T-helper 2 cell (primary cell): ENCODE measurements at places on chromosomes 11 and 22.

DNA sequence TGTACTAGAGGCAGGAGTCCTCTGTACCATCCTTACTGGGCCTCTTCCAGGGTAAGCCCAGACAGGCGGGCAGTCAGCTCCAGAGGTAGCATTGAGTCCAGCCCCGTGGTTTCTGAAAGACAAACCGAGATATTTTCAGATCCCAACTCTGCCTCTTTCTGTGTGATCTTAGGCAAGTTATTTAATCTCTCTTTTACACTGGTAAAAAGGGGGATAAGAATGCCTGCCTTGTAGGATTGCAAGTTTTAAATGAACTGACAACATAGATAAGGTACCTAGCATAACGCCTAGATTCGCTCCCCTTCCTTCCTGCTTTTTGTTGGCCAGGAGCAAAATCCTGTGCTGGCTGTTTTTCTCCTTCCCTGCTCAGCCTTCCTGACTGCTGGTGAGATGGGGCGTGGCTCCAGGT, 56.4 kb upstream of the NNMT start:
- no peak for DNase-seq

DNA sequence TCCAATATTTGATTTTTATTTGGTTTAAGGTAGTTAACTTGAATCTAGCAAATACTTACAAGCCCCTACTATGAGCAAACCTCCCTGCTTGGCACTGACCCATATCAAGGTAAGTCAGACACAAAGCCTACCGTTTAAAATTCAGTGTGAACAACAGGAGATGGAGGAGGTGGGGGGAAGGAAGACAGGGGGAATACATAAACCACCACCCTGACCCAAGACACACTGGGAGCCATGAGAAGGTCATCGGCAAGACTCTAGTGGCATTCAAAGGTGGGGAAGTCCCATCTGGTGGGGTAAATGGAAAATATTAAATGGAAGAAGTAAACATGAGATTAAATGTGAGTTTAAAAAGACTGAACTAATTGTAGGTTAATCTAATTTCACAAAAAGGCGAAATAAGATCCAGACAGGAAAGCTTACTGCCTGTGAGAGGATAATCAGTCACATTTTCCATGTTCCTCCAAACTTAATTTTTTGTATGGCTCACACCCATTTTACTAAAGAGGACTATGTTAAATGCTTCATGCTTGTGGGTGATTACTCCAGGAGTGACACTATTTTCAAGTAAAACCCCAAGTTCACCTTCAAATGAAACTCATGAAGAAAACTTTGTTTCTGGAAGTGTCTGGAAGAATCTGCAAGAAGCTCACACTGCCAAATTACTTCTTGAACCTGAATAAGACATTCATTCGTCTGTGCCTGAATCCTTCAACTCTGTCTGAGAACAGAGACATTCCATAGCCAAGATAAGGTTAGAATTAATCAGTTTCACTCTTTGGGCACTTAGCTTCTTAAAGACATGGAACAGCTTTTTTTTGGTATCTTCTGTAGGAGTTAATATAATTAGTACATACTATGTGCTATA, 51.7 kb downstream of the PITPNB start:
- no peak for DNase-seq

DNA sequence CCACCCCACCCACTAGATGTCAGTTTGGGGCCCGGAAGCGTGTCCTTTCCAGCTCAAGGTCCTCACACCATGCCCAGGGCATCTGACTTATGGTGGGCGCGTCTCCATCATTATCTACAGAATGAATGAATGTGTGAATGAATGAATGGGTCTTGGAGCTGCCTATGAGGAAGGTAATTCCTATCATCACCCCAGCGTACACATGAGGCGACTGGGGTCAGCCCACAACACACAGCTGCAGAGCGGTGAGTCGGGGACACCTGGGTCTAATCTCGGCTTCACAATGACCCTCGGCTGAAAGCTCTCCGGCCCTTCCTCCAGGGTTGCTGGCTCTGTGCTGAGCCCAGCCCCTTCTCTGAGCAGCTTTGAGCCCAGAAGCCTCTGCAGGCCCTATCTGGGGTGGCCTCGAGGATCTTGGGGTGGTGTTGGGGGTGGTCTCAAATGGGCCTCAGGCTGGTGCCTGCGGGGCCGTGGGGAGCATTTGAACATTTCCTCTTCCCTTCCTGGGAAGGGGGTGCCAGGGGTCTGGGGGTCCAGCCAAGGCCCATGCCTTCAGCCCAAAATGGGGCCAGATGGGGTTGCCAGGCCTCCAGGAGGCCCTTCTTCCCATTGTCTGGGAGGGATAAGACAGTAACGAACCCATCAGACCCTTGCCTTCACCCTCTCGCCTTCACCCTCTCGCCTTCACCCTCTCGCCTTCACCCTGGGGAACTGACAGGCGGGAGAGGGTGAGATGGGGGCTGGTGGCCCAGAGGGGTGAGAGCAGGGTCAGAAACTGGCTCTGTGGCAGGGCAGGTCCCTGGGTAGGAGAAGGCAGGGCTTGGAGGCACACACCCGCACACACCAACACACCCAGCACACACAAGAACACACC, 82.4 kb downstream of the MYEOV start:
- no peak for DNase-seq

DNA sequence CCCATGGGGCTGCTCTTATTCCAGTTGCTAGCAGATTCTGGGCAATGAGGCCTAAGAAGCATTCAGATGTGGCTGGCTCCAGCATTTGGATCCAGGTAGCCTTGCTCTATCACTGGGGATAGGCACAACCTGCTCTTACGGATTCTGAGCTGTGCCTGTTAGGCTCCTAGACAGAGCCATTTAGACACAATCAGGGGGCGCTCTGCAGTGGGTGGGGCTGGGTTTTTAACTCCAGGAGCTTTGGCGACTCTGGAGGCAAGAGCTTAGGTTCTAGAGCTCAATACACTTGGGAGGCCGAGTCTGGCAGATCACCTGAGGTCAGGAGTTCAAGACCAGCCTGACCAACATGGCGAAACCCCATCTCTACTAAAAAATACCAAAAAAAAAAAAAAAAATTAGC, 32.0 kb downstream of the KCNC1 start:
- DNase-seq: no peak
